ENCODE measurements at places on chromosomes 5 and 9.

DNA sequence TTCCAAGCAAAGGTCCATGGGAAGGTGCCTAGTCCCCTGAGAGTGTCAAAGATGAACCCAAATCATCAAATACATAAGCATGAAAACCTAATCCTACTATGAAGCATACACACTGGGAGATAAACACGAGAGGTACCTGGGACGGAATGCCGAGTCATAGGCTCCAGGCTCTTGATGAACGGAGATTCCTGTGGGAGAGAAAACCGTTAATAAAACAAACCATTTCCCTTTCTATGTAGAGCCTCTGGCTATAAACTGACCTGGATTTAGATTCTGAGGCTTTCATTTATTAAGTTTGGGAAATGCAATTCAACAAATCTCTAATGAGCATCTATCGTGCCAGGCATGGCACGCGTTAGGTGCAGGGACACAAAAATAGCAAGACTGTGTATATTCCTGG, 206.4 kb upstream of the IL12B start:
- no peak for DNase-seq

DNA sequence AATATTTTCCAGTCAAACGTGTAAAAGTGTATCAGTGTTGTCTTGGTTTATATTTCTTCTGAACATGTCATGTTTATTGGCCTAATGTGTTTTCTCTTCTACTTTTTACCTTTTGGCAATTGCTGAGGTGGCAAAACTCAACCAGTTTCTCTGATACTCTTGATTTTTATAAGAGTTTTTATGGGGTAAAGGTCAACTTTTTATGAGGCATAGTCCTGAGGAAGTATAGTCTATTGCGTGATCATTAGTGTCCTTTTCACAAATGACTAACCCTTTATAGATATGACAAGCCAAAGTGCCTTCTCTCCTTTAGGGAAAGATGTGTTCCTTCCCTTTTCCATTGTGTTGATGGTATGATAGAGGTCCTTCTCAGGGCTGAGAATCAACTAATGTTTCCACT, 32.9 kb downstream of the OCLN start:
- DNase-seq: no peak

DNA sequence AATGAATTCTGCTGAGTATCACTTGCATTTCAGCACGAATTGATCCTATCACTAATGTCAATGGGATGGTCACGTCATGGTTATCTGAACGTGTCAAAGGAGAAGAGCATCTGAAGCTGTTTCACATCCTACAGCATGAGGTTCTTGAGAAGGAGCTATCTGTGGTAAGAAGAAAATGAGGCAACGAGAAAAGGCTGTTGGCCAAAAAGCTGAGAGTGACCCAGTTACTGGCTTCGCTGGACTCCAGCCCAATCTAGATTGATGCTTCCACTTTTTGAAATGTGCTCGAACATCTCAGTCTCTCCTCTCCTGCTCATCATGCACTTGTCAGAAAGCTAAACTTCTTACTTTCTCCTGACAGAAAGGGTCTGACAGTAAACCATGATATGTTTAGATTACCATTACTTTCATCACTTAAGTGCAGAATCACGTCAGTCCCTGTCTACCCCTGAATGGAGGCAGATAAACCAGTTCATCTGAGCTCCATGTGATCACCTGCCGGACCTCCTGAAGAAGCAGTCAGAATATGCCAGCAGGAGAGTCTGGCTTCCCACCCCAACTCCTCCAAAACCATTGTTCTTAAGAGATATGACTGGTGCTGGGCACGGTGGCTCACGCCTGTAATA, 22.5 kb downstream of the MGAT1 start:
- no peak for DNase-seq

GRCh38 chr5:84623019-84623418, 238.3 kb upstream of the EDIL3 start:
- no peak for DNase-seq

- no peak for DNase-seq
Observed at GRCh38 chr5:174231956-174232487, 186.5 kb downstream of the NSG2 start.

GRCh38 chr5:72555871-72556270, 48.7 kb upstream of the ZNF366 start:
- DNase-seq: no peak

DNA sequence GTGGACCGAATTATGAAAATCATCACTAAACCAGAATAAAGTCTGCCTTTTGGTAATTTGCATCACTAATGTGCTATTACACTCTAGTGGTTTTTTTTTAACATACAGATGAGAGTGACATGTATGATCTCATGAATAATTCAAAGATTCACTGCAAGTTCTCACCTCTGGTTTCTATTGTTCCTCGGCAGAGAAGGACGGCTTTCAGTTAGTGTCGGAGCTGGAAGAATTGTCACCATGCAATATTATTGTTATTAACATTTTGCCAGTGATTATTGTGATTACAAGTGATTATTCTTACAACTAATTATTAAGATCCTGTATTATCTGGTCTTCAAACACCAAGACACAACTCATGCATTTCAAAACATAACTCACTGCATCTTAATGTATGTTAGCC, 366.6 kb upstream of the RPS23 start:
- DNase-seq: no peak

DNA sequence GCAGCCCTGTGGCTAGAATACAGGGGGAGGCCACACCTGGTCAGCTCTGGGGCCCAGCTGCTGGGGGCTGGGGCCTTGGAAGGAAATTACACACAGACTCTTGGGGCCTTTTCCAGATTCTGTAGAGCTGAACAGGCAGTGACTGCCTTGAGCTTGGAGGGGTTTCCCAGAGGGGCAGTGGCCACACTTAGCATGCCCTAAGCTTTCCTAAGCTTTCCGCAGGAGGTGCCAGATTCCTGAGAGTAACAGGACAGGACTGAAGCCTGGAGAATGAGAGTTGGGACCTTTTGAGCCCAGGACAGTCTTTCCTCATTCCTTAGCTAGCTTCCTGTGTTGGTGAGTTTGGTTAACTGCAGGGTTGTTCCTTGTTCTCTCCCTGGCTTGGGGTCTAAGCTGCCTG, 1.4 kb downstream of the TBC1D13 start:
- DNase-seq: no peak

DNA sequence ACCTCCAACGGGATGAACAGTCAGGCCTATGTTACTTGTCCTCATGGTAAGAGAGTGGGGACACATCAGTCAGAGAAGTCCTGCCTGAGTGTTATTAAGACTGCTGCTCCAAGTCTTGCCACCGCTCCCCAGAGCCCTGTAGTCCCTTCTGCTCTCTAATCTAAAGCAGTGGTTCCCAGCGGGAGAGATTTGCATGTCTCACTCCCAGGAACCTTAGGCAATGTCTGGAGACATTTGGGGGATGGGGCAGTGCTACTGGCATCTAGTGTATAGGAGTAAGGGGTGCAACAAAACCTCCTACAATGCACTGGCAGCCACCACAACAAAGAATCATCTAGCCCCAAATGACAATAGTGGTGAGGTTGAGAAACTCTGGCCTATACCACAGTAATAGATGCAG, 2.6 kb upstream of the SVEP1 start:
- DNase-seq: no peak

- no peak for DNase-seq
Observed at GRCh38 chr5:154780128-154780527, 25.0 kb downstream of the LARP1 start.
